HFF-Myc (cell line): ENCODE measurements at places on chromosomes 11 and 22.

DNA sequence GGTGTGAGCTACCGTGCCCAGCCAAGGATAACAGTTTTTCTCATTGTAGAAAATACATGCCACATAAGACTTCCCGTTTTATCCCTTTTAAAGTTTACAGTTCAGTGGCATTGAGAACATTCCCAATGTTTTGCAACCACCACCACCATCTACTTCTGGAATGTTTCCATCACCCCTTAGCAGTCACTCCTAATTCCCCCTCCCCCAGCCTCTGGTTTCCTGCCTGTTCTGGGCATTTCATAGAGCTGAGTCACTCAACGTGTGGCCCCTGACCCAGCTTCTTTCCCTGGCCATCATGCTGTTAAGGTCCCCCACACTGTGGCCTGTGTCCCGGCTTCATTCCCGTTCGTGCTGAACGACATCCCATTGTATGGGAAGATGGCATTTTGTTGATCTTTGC, 30.7 kb downstream of the FGF4 start:
- DNase-seq, result peak; percentile 32

DNA sequence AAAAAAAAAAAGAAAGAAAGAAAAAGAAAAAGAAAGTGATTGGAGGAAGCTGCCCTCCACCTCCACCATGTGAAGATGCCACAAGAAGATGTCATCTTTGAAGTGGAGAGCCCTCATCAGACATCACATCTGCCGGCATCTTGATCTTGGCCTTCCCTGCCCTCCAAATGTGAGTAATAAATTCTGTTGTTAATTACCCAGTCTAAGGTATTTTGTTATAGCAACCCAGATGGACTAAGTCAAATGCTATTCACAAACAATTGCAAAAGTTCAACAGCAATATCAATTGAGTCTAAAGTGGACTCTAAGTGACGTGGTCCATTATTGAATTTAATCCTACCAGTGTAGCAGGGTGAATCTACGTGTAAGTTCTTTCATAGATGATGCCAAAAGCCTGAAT, 55.9 kb upstream of the NUP160 start:
- DNase-seq, result no peak

DNA sequence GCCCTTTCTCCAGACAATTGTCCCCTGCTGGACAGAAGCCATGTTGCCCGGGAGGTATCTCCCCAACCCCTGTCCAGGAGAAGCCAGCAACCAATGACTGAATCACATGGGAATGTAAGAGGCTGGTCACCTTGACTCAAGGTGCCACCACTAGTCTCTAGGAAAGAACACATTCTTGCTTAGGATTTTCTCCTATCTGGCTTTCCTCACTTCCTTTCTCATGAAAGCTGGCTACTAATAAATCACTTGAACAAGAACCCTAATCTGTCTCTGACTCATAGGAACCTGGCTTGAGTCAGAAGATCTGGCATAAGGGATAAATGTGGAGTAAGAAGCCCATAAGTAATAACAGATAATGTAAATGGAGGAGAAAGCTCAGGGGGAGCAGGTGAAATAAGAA, 101.4 kb upstream of the C11orf87 start:
- DNase-seq, result no peak

GRCh38 chr11:121418625-121419114, 33.4 kb upstream of the SORL1 start:
- no peak for DNase-seq

DNA sequence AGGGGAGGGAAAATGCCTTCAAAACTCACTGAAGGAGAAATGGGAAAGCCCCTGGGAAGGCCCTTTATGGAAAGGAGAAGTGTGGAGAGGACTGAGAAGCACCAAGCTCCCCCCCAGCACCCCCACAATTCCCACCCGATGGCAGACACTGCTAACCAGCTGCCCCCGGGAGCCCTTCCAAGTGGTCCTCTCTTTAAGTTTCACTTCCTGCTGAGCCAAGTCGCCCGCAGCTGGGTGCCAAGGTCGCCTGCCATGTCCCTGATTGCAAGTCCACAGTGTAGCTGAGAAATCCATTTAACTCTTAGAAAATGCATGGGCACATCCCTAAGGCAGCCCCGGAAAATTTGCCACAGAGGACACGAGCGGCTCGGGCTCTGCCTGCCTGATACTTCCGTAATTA, 68.2 kb downstream of the GALNT18 start:
- DNase-seq, result no peak

DNA sequence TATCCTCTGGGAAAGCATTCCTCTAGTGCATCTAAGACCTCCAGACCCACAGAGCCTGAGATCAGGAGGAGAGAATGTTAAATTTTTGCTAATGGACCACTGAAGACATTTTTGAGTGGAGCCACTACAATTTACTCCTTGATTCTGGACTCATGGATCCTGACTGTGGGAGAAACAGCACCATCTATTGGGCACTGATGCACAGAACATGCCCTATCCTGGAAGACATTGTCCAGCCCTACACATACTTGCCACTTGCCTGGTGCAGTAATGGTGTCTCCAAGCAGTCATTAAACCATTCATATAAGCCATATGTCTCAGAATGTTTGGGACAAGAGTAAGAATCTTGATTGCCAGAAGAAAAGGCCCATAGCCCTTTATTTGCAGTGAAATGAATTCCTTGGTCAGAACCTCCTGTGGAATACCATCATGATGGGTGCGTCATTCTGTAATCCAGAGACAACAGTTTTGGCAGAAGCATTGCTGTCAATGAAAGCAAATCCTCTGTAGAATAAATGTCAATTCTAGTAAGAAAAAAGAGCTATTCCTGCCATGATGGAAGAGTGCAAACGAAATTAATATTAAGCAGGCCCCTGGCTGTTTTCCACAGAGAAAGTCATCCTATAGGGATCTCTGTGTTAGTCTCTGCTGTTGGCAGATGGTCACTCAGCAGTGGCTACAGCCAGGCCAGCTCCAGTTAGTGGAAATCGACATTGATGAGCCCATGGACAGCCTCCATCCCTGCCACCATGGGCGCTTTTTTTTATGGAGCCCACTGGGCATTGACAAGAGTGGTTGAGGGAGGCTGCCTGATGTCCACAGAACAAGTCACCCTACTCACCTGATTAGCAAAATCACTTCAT, 43.5 kb downstream of the GGTLC2 start:
- DNase-seq, result peak; percentile 12

- DNase-seq, result no peak
Observed at GRCh38 chr11:91536366-91536765, 688.3 kb upstream of the FAT3 start.

GRCh38 chr11:46969379-46969778, 32.8 kb downstream of the CSTPP1 start:
- no peak for DNase-seq

GRCh38 chr11:116226731-116227130, 546.1 kb downstream of the BUD13 start:
- no peak for DNase-seq

DNA sequence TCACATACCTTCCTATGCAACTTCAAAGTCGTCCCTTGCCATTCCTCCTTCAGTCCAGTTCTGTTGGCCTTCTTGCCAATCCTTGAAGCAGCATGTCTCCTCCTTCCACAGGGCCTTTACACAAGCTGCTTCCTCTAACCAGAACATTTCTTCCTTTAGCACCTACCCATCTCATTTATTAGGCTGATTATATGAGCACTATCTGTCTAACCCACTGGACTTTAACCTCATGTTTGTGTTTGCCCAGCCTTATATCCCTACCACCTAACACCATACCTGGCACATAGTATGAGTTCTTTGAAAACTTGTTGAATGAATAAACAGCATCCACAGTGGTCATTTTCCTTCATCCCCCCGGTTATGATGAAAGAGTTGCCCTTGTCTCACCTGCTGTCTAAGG, 154.4 kb downstream of the WNT11 start:
- DNase-seq, result no peak

DNA sequence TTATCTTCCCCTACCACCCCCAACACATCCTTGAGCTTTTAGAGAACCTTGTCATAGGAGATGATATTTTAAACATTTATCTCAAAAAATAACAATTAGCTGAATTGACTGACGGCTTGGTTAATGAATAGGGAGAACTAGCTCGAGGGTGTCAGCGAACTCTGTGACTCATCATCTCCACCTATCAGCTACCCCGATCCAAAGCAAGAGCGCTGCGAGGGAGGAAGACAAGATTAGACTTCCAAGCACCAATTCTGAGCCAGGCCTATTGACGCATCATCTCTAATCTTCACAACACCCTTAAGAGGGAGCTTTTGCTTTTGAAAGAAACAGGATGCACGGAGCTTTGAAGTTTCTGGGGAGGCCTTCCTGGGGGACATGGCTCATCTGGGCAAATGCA, 51.0 kb upstream of the GALNT18 start:
- DNase-seq, result no peak

DNA sequence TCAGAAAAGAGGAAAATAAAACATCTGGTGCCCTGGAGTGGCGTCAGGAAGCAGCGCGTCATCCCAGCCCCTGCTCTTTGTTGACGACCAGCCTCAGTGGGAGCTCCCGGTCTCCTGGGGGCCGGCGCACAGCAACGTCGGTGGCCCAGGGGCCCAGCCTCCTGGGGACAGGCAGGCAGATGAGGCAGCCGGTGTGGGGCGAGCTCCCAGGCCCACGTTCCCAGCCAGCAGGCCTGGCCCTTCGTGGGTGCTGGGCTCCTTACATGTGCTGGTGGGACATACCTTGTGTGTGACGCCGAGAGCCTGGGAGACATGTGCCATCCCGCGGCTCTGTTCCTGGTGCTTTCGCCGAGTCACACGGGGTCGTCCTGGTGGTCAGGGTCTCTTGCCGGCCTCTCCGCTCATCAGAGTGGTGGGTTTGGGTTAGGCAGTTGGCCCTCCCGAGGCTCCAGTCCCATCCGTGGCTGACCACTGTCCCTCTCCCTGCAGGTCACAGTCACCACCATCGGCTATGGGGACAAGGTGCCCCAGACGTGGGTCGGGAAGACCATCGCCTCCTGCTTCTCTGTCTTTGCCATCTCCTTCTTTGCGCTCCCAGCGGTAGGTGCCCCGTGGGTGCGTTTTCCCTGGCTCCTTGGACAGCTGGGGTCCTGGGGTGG, 116.7 kb downstream of the KCNQ1OT1 start:
- no peak for DNase-seq

DNA sequence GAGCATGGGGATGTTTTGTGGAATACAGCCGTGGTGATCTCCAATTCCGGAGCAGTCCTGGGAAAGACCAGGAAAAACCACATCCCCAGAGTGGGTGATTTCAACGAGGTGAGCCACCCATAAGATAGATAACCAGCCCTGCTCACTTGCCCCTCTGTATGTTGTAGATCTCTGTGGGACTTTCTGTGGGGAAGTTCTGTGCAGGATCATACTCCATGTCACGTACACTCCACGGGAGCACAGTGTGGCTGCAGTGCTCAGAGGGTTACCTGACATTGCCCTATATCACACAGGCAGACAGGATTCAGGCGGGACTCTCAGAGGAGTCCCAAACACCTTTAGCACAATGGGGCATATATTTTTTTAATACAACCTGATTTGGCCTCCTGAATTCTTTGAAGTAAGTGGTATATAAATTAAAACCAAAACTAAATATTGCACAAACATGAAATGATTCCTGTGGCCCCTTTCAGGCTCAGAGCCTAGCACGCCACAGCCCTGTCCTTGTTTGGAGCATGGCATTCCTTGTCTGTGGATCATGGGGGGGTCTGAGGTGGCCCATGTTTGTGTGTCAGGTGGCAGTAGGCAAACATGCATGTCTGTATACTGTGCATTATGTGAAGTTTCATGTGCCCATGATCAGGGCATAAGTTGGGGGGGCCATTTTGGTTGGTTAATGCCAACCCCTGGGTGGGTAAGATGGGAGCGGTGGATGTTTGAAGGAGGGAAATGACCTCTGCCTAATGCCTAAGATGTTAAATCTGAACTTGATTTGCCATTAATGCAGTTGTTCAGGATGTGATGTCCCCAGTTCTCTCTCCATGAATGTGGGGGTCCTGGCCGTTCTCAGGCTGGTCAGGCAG, 18.5 kb downstream of the UPB1 start:
- DNase-seq, result no peak

GRCh38 chr22:47597041-47597440, 834.6 kb downstream of the TBC1D22A start:
- DNase-seq, result no peak

DNA sequence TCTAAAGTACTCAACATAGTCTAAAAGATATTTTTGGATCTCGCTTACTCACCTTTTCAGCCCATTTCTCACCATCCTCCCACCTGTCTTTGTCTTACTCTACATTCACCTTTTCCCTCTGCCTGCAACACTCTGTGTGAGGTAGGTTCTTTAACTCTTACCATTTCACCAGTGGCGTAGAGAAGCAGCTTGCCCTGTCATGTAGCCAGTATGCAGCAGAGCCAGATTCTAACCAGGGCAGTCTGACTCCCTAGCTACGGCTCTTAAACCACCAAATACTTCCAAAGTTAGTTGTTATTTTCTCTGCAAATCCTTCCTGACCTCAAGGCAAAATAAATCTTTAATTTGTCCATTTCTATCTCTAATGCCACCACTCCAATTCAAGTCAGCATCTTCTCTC, 7.5 kb downstream of the ALG8 start:
- no peak for DNase-seq

DNA sequence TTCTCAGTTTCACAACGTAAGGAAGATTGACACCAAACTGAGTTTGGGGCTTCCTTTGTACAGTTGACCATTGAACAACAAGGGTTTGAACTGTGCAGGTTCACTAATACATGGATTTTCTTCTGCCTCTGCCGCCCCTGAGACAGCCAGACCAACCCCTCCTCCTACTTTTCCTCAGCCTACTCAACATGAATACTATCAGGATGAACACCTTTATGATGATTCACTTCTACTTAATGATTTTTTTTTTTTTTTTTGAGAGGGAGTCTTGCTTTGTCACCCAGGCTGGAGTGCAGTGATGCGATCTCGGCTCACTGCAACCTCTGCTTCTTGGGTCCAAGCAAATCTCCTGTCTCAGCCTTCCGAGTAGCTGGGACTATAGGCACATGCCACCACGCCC, 14.6 kb downstream of the RBM4 start:
- DNase-seq, result no peak

- no peak for DNase-seq
Observed at GRCh38 chr11:132904607-132905006, 627.7 kb downstream of the OPCML start.

GRCh38 chr11:13674799-13675509, 6.5 kb downstream of the FAR1 start:
- no peak for DNase-seq

DNA sequence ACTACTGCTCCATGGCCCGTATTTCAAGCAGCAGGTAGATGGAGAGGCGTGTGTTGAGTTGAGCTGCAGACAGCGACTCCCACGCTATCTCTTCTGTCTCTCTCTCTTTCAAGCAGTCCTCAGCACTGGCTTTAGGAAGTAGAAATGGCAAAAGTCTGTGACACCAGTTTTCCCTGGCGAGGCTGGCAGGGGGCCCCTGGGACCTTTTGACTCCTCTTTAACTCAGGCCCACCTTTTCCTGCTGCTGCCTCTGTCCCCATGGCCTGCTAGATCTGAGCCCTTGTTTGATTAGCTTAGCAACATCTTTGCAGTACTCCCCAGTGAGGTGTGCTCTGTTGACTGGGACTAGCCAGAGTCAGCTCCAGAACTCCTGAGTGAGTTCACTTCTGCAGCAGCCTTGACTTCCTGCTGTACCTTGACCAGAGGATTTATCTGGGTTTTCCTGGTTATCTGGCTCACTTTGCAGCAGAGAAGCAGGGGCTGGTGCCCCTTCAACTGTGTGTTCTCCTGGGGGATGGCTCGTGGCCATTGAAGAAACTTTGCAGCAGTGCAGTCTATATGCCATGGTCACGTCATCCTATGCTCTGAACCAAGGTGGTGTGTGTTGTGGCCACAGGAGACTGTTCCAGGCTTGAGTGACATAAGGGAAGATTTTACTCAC, 183.9 kb downstream of the DBX1 start:
- no peak for DNase-seq
